PC-3 (cell line): ENCODE measurements at places on chromosomes 4 and X.

DNA sequence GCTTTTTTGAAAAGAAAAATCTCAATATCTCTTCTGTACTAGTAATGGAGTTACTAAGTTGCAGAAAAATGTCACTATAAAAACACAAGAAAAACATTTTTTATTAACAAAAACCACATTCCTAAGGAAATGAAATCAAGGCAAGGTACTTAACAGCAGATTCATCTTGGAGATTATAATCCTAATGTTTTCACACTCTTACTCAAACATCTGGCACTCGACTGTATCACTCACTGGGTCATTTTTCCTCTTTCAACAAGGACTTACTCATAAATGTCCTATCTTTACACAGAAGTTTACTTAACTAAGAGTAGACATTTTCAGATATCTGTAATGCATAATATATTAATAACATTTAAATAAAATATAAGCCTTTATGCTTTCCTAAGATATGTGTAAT, 216.6 kb downstream of the NR3C2 start:
- no peak for DNase-seq

DNA sequence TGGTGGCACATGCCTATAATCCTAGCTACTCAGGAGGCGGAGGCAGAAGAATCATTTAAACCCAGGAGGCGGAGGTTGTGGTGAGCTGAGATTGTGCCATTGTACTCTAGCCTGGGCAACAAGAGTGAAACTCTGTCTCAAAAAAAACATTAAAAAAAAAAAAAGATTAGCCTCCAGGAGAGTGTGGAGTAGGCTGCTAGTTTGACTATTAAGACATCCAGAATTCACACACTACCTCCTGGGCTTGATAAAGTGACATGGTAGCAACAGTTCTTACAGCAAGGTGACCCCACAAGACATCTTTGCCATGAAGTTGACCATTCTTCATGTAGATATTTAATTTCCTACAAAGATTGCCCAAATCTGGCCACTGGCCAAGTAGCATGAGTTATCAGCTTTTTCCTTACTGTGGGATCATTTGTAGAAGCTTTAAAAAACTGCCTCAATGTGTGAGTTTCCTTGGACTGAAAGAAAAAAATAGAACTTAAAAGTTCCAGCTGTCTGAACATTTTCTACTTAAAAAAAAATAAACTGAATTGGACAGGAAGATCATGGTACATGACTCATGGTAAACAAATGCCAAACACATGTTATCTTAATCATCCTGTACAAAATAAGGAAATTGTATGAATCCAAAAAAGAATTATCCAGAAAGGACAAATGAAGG, 35.3 kb upstream of the SPRY1 start:
- DNase-seq = peak; percentile 46

DNA sequence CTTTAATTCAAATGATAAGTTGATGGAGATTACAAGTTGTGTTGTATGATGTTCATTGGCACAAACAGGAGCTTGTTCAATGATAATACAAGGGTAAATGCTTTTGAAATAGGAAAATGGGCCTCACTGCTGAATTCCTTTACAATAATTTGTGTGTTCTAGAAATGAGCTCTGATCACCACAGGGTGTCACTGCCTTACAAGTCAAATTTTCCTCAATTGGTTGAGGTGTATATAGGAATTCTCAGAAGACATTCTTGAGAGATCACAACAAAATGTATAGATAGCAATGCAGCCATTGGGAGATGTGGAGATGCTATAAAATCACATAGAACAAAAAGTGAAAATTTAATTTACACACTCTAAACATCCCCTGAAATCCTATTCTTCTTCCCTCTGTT, 49.6 kb downstream of the KLF8 start:
- DNase-seq = peak; percentile 54

GRCh38 chr4:21469438-21470300, 478.9 kb downstream of the KCNIP4 start:
- peak; percentile 15 for DNase-seq

GRCh38 chrX:104270212-104270611, 15.5 kb upstream of the ESX1 start:
- no peak for DNase-seq

DNA sequence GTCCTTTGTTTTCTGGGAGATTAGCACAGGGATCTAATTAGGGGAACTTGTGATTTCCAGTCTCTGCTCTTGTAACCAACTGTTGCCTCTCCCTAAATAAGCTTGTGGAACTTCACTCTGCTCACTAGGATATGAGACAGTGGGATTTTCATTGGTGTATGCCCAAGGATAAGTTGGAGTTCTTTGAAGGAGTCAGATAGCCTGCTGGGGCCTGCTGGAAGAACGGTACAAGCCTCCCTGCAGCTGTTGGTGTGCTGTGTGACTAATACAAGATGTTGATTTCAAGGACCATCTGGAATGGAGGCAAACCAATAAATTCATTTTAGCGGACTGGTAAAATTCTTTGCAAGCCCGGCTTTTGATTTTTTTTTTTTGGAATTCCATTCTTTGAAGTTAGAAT, 167.0 kb downstream of the AASDH start:
- no peak for DNase-seq

GRCh38 chr4:123452616-123453015, 56.0 kb downstream of the SPRY1 start:
- DNase-seq = peak; percentile 90

- no peak for DNase-seq
Observed at GRCh38 chr4:1474126-1475090, 68.2 kb upstream of the NKX1-1 start.

DNA sequence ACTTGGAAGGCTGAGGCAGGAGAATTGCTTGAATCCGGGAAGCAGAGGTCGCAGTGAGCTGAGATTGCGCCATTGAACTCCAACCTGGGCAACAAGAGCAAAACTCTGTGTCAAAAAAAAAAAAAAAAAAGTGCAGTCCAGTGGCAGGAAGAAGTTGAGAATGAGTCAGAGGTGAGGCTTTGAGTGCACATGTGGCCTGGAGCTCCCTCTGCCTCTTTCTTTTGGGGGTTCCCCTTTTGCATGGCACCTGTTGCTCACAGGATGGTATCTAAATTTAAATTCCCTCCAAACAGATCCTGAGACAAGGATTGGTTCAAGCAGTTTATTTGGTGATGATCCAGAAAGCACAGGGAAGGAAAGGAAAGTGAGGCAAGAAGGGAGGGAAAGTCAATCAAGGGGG, 151.4 kb upstream of the STX18 start:
- DNase-seq = no peak

DNA sequence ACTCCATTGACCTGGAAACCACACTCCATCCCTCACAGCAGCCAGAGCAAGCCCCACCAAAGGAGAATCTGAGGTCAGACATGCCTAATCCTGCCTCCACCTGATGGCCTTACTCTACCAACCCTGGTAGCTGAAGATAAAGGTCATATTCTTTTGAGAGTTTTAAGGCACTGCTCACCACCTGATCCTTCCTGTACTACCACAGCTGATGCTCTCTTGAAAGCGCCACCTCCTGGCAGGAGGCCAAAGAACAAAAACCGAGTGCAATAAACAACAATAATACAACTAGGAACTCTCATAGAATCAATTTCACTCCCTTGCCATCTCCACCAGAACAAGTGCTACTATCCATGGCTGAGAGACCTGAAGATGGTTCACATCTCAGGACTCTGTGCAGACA, 301.6 kb downstream of the NAF1 start:
- DNase-seq = no peak

DNA sequence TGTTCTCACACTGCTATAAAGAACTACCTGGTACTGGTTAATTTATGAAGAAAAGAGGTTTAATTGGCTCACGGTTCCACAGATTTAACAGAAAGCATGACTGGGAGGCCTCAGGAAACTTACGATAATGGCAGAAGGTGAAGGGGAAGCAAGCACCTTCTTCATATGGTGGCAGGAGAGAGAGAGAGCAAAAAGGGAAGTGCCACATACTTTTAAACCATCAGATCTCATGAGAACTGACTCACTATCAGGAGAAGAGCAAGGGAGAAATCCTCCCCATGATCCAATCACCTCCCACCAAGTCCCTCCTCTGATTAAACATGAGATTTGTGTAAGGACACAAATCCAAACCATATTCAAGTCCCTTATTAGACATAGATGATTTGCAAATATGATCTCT, 12.3 kb upstream of the RAP2C start:
- no peak for DNase-seq
